Stimulated activated CD4-positive, alpha-beta T cell treated with anti-CD3 and anti-CD28 coated beads, Interleukin-2, amount 100 ng/mL, for 4 hours (primary cell): ENCODE measurements at places on chromosomes 6 and 20.

DNA sequence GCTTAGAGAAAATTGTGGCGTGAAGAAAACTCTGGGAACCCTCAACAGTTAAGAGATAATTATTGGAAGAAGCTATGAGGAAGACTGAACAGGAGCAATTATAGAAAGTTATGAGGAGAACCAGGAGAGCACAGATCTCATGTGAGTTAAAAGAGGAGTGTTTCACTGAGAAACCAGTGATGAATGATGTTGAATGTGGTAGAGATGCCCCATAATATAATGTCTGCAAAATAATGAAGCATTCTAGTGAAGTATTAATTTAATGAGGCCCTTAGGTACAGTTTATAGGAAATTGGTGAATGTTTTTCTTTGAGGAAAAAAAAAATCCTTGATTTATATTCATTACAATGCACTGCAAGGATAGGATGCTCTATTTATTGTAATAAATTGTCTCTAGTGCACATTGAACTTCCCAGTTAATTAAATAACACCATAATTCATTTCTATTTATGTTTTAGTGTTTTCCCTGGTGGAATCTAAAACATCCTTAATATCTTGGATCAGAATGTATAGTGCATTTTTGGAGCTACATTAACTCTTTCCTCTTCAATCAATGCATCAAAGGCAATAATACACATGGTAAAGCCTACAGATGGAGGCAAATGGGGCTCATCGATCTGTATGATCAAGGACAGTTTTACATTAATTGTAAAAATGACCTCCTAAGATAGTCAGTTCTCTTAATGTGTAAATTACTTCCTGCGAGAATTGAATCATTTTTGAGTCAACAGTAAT is 91.4 kb upstream of the EYS start:
- no peak for DNase-seq

DNA sequence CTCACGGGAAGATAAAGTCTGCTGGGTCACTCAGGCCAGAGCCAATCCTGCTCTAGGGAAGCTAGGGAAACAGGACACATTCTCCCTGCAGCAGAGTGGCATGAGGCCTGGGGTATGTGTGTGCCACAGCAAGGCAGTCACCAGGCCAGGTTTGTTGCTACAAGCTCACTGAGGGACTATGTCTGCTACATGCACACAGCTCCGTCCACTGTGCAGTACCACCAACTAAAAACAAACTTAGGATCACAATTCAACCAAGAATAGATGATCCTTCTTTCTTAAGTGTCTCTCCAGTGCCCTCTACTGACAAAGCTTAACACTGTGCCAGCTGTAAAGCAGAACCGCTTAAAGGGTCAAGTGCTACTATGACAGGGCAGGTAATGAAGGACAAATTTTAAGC is 192.5 kb downstream of the PTPRK start:
- no peak for DNase-seq

- DNase-seq: no peak
Observed at GRCh38 chr6:81169166-81169565, 583.3 kb downstream of the TENT5A start.

DNA sequence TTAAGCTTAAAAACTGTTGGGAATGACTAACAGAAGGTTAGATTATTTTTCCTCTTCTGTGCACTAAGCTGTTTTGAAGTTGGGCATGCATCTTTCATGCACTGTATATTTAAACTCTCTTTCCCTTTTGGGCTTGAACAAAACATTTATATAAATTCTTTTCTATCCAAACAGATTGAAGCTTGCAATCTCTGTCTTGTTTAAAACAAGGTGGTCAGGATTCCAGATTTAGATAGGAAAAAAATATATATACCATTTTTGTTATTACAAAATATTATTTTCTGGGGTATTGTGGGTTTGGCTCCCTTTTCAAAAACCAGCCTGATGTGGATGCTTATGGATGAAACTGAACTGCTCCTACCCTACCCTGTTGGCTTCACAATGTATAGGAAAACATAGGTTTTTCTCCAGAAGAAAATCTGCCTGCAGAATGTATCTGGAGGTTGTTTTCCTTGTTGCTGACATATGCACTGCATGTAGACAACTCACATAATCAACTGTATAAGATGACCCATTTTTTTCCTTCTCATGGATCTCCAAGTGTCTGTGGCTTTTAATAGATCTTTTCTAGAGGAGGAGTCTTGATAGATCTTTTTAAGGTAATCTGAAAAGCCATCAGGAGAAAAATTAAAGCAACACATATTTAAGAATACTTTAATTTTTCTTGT is 146.3 kb downstream of the PRL start:
- DNase-seq: no peak

GRCh38 chr6:167993169-167993568 is 4.3 kb upstream of the KIF25 start:
- no peak for DNase-seq

DNA sequence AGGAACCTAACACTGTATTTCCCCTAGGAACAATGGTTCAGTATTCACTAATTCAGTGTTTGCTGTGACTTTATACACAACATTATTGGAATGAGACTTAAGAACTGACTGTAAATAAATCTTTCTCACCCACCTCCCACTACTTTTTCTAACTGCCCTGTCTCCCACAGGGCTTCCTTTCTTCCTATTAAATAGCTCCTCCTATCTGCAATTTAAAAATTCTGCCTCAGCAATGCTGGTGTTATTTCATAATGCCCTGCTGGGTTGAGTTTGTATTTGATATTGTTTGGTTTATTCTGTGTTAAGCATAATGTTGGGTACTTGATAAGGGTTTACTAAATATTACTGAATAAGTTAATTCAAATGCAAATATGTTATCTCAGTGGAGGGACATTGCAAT is 573.1 kb upstream of the RNF217 start:
- no peak for DNase-seq

DNA sequence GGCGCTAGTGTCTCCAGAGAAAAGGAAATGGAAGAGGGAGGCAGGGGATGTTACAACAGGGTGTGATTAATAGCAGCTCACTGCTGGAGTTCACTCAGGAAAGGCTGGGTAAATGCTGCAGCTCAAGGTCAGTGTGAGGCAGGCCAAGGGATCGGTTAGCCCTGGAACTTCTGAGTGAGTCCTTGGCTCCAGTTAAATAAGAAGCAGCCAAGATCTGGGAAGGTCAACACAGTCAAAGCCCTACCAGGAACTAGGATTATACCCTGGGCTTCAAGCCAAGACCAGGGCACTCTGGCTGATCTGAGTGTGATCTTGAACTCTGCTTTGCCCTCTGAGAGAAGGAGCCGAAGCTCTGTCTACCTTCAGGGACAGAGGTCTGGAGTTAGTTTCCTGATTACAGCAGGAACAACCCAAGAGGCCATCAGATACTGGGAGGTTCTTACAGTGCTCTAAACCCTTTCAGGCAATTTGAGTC is 44.3 kb downstream of the TPD52L1 start:
- DNase-seq: no peak

GRCh38 chr20:103456-103855 is 16.0 kb downstream of the DEFB125 start:
- no peak for DNase-seq

DNA sequence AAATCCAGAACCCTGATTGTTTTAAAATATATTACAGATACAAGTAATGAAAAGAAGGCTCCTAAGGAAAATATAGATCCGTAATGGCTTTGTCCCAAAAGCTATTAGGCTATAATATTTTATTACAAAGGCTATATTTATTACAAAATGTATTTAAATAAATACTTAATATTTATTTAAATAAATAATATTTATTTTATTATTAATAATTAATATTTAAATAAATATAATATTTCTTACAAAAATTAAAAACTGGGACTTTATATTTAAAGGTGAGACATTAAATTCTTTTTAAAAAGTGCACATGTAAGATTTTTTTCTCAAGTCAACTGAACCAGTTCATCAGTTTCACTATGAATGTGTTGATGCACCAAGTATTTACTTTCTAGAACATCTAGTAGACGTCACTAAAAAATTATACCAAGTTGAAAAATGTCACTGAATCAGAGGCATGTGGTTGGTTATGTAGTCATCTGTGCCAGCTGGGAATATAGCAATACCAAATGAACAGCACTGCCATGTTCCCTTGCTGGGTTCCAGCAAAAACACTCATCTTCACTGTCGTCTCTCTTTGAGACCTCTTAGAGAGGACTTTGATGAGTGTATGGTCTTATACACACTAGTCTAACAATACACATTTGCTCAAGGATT is 278.9 kb downstream of the ESR1 start:
- DNase-seq: no peak

DNA sequence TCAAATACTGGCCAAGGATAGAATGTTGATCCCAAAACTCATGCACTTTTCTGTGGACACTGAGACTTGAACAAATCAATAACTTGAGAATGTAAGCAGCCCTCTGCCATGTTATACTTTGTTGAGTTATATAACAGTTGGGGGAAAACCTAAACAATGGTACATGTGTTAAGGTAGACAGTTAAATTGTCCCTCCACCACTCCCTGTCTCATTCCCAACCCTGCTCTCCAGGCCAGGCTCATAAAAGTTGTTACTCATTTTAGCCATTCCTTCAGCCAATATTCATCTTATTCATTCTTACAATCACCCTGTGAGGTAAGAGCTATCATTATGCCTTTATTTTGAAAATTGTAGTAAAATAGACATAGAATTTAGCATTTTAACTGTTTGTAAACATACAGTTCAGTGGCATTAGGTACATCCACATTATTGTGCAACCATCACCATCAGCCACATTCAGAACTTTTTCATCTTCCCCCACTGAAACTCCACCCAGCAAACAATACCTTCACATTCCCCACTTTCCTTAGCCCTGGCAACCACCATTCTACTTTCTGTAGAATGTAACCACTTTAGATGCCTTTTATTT is 38.2 kb upstream of the IER3 start:
- no peak for DNase-seq

- no peak for DNase-seq
Observed at GRCh38 chr6:6509284-6509683, 79.2 kb upstream of the LY86 start.

DNA sequence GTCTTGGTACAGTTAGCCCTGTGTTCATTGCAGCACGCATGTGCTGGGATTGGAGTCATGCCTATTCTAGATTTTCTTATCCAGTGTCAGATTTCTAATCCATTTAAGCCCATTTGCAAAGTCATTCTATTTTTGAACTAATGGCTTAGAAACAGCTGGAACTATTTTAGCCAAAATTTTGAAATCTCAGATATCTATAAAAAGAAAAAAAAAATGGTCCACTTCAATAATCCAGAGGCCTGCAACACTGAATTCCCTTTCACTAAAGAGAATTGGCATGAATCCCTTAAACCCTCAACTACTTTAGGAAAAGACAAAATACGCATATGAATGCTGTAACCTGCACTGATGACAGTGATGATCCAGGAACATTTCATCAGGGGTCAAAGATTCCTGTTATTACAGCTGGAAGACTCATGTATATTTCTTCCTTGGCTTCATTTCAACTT is 1.5 kb downstream of the COL21A1 start:
- DNase-seq: no peak

DNA sequence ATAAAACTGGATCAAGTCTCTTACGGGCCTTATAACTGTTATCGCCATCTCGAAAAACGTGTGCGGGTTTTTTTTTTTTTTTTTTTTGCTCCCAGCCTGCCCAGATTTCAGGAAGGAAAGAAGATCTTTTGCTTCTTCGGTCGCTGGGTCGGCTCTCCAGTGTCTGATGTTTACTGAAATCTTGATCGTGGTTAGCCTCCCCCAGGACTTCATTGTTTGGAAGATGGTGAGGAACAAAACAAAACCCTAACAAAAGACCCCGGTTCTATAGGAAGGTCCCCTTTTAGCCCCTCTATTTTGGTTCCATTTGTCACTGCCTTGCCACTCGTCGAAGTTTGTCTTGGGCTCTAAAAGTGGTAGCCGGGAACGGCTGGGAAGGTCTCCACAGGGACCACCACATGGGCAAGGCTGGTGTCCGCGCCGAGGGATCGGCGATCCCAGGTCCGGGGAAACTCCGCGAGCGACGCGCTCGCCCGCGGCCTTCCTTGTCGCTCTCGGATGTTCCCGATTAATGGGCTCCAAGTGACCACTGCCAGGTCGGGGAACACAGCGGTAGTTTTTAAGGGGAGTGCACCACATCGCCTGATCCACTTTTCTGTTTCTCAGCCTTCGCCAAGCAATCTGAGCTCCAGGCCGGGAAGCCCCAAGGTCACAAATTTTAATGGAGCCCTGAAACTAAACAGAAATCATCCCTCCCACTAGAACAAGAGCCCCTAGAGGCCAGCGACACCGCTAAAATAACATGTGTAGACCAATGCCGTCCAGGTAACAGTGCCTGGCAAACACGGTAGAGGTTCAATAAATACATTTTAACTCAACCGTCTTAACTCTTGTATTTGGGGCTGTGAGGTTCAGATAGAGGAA is 27.0 kb downstream of the TRIM27 start:
- no peak for DNase-seq

- no peak for DNase-seq
Observed at GRCh38 chr6:37987559-37987958, 168.0 kb downstream of the ZFAND3 start.

GRCh38 chr6:15512126-15512525 is 150.7 kb downstream of the DTNBP1 start:
- DNase-seq: no peak

DNA sequence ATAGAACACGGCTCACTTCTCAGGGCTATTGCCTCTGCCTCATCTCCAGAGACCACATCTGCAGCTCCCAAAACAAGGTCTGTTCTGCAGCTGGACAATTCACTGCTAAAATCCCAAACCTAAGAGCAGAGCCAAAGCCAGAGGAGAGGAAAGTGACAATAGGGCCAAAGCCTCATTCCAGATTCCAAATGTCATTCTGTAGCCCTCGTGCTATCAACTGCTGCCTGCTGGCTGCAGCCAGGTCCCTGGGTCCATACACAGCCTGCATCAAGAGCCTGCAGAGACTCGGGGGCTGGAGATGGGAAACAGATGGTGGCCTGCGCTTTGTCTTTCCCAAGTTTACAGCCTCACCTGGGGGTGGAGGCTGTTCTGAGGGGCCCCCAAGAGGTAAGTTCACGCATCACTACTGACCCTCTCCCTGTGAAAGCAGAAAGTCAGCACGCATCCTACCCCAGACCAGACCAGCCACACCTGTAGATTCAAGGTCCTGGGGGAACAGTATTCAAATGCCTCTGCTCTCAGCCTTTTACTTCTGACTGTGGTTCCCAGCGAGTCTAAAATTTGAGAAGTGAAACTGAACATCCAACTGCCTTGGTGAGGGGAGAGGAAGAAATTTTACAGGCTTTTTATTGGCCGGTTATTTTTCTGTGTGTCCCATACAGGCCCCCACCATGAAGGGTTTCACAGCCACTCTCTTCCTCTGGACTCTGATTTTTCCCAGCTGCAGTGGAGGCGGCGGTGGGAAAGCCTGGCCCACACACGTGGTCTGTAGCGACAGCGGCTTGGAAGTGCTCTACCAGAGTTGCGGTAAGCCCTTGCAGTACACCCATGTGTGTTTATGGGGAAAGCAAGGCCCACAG is at the start of gene LY86:
TSS of gene LY86 (plus strand) at position 657 of the 860 bp plus-strand sequence. CDS start at position 672, 15 bp downstream.
- no peak for DNase-seq
